ENCODE measurements at places on chromosomes 6 and 20.

DNA sequence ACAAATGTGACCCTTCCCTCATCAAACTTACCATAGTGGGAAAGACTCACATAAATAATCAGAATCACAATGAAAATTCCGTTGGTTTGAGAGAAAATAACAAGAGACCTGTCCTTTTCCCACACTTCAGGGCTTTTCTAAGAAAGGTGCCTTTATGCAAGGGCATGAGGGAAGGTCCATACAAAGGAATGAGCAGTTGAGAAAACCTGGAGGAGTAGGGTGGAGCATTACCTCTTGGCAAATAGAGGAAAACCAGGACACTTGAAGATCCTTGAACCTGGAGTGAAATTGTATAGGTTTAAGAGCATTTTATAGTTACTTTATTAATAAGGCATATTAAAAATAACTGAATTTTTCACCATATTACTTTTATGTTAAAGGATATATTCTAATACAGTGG lies 54.3 kb downstream of the UBR2 start:
- DNase-seq = no peak

- DNase-seq = peak; percentile 96
These were observed 19.0 kb upstream of the UTRN start for GRCh38 chr6:144266091-144266649.

- peak; percentile 27 for DNase-seq
These were observed 148.2 kb downstream of the TRMT11 start for GRCh38 chr6:126134491-126134890.

- no peak for DNase-seq
These were observed 68.2 kb downstream of the PRDM1 start for GRCh38 chr6:106154326-106154725.

DNA sequence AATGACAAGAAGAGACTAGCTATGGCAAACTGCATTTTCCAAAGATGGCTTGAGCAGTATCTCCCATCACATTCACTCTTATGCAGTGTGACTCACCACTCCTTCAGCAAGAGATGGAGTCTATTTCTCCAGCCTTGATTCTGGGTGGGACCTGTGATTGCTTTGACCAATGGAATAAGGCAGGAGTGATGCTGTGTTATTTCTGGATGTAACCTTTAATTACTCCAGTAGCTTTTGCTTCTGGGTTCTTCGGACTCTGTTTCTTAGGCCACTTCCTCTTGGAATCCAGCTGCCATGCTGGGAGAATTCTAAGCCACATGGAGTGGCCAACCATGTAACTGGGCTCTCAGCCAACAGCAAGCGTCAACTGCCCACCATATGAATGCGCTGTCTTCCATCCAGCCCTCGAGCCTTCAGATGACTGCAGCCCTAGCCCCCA lies 50.7 kb downstream of the TGM2 start:
- peak; percentile 65 for DNase-seq

DNA sequence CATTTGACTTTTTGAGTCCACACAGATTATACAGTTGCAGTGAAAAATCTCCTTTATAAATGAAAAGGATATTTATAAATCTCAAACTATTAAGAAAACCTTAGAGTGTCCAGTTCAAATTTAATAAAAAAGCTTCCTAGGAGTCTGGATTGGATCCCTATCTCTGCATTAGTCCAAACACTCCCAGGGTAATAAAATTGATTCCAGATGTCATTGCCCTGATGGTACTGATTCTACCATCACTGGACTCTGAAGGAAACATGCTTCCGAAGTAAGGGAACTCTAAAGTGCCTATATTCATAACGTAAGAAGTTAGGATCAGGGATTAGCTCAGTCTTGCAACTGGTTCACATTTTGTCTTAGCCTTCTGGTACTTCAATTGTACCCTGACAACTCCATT lies 1325.1 kb upstream of the MAP3K7 start:
- no peak for DNase-seq

- DNase-seq = peak; percentile 14
These were observed 48.1 kb upstream of the MC3R start for GRCh38 chr20:56200456-56200855.

DNA sequence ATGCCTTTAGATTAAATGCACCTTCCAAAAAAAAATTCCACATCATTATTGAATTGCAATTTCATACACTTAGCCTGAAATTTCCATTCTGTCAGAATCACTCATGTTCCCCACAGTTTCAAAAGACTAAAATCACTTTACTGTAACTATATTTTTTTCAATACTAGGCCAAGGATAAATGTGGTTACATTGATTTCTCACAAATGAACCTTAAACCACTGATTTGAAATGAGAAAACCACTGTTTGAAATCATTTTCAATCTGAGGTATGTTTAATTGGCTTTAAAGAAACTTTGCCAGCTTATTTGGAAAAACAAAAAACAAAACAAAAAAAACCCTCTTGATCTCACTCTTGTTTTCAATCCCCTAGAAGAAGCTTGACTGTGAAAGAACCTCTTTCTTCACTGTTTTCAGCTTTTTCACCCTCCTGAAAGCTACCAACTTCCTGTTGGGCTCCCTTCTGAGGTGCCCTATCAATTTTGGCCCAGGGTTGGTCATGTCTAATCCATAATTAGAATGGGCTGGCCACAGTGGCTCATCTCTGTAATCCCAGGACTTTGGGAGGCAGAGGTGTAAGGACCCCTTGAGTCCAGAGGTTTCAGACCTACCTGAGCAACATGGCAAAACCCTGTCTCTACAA lies 242.5 kb downstream of the ADGRG6 start:
- DNase-seq = no peak

DNA sequence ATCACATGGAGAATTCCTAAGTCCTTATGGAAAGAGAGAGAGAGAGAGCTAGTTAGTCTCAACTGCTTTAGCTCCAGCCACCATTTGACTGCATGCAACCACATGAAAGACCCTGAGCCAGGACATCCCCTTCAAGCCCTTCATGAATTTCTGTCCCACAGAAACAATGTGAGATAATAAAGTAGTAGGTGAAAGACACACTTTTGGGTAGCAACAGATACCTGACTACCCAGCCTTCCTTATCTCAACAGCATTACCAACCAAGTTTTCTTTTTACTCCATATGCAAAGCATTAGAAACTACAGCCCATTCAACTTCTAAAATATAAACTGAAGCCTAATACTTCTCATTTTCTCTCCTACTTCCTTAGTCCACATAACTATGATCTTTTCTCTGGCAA lies 23.2 kb upstream of the THEMIS start:
- DNase-seq = no peak

- no peak for DNase-seq
These were observed 196.9 kb downstream of the TMEM242 start for GRCh38 chr6:157126183-157127098.

- DNase-seq = peak; percentile 33
These were observed 201.5 kb upstream of the ZNF217 start for GRCh38 chr20:53795170-53795569.

- no peak for DNase-seq
These were observed 40.4 kb downstream of the SCAF8 start for GRCh38 chr6:154773610-154774089.

GRCh38 chr6:112338166-112338709 lies 8.9 kb upstream of the RFPL4B start:
- DNase-seq = no peak

- no peak for DNase-seq
These were observed 347.6 kb upstream of the MMS22L start for GRCh38 chr6:97630604-97631003.

GRCh38 chr6:156174031-156174890 lies 602.9 kb upstream of the ARID1B start:
- no peak for DNase-seq

- peak; percentile 6 for DNase-seq
These were observed 57.2 kb downstream of the CEP43 start for GRCh38 chr6:167056370-167056769.

DNA sequence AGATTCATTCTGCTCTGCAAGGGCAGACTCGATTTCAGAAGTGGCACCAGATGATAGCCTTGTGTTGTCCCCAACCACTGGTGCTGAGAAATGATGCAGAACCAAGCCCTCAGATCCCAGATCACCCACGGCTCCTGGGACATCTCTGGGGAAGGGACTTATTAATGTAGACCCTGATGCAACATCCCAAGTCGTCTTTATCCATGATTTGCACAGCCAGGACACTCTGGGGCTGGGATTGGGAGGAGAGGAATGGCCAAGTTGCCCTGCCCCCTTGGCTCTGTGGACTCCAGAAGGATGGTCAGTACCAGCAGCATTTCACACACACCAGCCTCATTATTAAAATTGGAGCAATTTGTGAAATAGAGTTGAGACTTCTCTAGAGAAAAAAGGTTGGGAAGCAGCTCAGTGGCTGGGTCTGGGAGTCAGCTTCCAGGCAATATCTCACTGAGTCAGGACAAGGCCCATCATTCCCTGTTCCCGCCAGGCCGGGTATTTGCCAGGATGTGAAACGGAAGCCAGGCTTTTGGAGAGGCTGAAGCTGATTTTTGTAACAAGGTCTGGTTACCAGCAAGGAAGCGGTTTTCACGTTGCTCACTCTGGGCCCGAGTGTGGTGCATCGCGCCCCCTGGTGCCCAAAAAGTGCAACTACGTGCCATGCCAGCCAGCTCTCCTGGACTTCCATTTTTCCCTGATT lies 67.4 kb downstream of the ZBTB2 start:
- DNase-seq = peak; percentile 97

DNA sequence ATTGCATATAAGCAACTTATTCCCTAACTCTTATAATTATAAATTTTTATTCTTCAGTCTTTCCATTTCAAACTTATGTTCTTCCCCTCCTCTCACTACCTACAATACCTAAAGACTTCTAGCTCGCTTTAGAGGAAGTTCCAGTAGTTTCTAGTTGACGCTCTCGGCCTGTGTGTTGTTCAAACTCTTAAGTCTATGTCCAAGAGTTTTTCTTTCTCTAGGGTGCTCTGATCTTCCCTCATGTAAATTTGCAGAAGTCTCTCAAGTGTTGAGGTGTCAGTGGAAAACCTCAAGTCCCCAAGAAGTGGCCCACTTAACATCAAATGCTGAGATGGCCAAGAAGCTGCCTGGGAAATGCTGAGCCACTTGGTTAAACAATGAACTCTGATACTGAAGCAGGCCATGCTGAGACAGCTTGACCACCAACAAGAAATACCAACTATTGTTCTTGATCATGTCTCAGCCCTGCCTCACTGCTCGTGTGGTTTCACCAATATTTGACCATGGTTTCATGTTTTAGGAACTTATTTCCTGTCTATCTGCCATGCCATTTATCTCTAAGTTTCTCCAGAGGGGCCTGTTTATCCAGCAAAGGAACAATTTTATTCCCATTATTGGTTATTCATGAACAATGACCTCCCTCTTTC lies 100.9 kb upstream of the TCF21 start:
- no peak for DNase-seq

GRCh38 chr6:170180671-170181337 lies 110.1 kb downstream of the DLL1 start:
- no peak for DNase-seq

DNA sequence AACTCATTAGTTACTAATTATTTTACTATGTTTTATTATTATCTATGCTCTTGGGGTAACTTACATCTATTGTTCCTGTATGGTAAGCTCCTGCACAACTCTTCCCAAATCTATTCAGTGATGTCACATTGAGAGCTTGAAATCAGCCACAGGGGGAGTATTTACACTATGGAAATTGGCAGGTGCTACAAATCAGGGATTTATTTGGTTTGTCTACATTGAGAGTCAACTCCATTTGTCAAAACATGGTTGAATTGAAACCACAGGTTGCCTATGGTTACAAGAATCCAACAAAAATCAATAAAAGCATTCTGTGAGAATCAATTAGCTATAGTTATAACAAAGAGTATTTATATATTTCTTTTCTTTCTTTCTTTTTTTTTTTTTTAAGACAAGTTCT lies 3.9 kb upstream of the FITM2 start:
- DNase-seq = no peak

Measured in fibroblast of mammary gland (primary cell).